ENCODE measurements at places on chromosomes 2 and 18.

DNA sequence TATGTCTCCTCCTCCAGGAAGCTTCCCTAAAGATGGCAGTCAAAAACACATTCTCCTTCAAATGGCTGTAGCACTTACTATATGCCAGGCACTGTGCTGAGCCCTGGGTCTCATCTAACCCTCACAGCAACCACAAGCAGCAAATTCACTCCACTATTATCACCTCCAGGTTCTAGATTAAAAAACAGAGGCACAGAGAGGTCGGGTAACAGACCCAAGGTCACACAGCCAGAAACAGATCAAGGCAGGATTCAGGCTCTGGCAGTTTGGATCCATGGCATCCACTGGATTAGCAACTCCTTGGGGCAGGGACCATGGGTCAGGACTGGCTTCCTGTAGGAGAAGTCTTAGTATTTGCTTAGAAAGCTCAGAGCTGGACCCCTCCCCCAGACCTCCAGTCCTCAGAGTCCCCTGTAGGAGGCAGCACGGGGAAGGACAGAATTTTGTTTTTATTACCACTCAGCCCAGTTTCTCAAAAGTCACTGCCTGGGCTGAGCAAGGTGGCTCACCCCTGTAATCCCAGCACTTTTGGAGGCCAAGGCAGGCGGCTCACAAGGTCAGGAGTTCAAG is 34.4 kb downstream of the ZFP36L2 start:
- DNase-seq: no peak

DNA sequence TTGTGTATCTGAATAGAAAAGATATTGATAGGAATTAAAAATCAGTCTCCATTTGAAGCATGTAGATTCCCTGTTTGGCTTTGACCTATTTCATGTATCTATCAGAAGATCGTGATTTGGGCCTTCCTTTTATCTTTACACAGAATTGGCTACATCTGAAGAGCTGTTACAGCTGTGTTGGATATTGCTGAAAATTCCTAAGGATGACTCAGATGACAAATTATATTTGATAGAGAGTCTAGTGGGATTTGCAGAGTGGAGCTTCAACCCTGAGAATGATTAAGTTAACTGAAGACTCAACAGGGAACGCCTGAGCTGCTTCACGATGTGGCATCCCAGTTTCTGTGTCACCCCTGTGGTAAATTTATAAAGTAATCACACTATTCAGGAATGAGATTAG is 4.9 kb upstream of the COL3A1 start:
- no peak for DNase-seq

GRCh38 chr2:173667415-173667814 is 297.8 kb downstream of the SP3 start:
- no peak for DNase-seq

DNA sequence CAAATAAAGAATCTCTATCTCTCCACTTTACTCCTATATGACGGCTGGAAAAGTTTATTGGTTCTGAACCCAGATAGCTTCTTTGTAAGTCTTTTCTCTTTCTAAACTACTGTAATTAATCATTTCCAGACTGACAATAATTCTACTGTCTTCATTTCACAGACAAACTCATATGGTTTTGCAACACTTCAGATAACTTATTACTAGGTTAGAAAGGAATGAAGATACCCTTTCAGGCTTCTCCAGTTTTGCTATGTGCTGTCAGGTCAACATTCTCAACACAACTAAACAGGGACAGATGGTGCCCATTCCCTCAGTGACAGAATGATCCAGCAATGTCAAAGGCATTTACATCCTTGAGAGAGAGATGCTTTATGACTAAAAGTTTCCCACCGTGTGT is 198.5 kb upstream of the ITGA4 start:
- no peak for DNase-seq

- no peak for DNase-seq
Measured at GRCh38 chr2:201038855-201039254, 32.6 kb downstream of the HYCC2 start.

DNA sequence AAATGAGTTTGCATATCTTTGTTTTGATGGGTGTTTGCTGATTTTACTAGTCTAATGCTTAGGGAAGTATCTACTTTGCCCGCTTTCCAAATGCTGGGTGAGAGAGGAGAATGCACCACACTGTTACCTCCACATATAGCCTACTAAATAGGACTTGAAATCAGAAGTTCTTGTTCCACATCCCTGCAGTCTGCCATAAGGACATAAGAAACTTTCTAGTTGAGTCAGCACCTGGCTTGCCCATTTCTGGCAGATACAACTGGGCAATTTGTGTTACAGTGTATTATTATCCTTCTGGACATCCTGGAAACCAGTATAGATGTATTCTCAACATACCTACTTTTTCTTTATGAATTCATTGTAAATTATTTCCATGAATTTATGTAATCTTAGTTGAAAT is 29.5 kb downstream of the ANXA4 start:
- no peak for DNase-seq

DNA sequence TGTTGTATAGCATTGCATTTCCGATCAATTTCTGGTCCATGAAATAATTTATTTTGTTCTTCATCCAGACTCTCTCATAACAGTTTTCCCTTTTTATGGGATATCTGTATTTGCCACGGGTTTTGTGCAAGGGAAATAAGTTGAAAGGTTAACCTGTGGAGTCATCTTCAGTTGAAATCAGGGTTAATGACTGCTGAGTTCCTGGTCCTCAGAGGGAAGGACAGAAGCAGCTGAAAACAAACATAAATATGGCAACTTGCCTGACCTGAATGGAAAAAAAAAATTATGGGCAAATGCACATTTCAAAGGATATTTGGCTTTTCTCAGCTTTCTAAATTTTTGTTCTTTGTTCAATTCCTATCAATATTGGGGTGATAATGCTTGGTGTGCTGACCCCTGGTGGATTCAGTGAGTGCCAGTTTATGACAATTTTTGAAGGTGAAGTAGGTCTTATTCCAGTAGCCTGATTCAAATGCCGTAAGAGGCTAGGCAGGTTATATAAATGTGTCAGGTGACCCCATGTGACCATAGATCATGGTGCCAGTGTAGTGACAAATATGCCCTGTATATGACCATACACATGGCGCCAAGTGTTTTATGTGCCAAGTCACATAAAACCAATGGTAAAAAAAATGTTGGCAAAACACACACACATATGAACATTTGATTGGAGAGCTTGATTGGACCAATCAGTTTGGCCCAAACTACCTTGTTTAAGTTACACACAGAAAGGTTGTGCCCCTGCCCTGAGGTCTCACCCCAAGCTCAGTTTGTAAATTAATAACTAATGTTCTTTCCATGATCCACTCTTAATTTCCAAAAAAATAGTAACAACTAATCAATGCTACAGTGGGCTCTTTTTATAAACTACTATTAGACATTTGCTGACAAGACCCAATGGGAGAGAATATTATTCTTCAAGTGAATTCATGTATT is 47.6 kb upstream of the FAM124B start:
- no peak for DNase-seq

GRCh38 chr2:219621935-219622334 is 5.5 kb upstream of the SLC4A3 start:
- DNase-seq: no peak

Data from posterior vena cava (tissue), 2 donors.